Karpas-422 (cell line): ENCODE measurements at places on chromosomes 7 and 10. TPM values are rescaled to one million over a fixed set of nuclear protein-coding genes. Genes with fewer than 3 reads are reported as not detected.
A peak's percentile ranks its signal among the peaks of the same experiment; 100 is the strongest.

- DNase-seq, result no peak
Measured at GRCh38 chr10:8618834-8619233, 564.3 kb downstream of the GATA3 start.

DNA sequence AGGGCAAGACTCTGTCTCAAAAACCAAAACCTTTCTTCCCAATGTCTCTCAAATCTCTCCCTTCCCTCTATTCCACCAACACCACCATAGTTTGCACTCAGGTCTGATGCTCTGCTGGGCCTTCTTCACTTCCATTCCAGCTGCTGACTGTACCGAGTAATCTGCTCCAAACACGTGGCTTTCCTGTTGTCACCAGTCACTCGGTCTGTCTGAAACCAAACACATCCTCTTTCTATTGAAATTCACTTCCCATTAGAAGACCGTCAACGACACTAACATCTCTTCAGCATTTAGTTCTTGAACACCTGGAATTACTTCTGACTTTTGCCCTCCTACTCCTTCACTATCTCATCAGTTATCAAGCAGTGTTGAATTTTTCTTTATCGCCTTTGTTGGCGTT, 4.7 kb upstream of the NRF1 start:
- DNase-seq, result no peak

DNA sequence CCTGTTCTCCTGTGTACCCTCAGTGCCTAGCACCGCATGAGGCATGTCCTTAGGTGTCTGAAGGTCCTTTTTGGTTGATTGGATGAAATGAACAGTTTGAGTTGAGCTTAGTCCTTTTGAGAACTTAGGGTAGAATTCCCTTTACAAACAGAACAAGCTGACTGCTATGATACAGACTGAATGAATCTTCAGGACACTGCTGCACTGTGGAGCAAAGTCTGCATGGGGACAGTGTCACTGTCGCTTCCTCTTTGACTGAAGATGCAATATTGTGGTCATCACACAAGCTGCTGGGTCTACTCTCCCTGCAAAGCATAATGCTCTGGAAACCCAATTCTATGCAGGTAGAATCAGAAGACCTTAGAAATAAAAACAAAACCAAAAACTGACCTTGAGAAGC, 8.6 kb upstream of the PLAU start:
- DNase-seq, result no peak

- no peak for DNase-seq
Measured at GRCh38 chr10:50605269-50605950, 18.3 kb downstream of the SGMS1 start.

The ANKRD16 gene
- 12.8 and 29.5 TPM in 2 replicates for total RNA-seq

DNA sequence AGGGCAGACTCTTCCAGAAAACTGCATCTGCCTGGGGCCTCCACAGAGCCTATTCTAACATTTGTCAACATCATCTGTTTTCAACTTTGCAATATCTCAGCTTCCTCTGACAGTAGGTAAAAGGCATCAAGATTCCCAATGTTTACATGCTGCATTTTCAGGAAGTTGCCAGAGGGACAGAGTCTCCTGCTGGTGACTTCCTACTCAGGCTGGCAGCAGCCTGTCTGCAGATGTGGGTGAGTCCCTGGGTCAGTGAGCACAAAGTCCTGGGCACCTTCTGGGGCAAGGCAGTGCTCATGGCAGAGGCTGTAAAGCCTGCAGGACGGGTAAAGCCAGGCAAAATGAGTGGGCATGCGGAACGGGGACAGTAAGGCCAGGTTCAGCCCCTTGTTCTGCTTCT, 69.4 kb downstream of the EBF3 start:
- DNase-seq, result no peak

The AKR1C8 gene
- not detected in 2 replicates for total RNA-seq

DNA sequence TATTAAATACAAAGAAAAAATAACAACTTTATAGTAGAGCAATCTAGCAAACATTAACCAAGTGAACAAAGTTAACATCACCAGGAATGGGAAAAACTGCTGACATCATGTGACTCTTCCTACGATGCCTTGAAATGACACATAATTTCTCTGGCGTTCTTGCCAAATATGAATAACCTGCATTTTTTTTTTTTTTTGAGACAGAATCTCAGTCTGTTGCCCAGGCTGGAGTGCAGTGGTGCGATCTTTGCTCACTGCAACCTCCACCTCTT, 126.5 kb upstream of the VKORC1L1 start:
- DNase-seq, result no peak

- DNase-seq, result peak; percentile 59
Measured at GRCh38 chr7:99379043-99379577, 4.6 kb downstream of the ARPC1B start.

GRCh38 chr10:69644658-69645295, 14.7 kb downstream of the FAM241B start:
- peak; percentile 81 for DNase-seq

The TRIP6 gene
- 19.5 and 30.5 TPM in 2 replicates for total RNA-seq

The FAM241B gene
- total RNA-seq, result not detected in 2 replicates

GRCh38 chr7:150514748-150515222, at the start of gene GIMAP7:
Gene GIMAP7 (plus strand): TSS chr7:150514872. CDS start chr7:150519975, 5,103 bp downstream.
- DNase-seq, result no peak

GRCh38 chr10:112847778-112848177, 102.3 kb upstream of the TCF7L2 start:
- no peak for DNase-seq

DNA sequence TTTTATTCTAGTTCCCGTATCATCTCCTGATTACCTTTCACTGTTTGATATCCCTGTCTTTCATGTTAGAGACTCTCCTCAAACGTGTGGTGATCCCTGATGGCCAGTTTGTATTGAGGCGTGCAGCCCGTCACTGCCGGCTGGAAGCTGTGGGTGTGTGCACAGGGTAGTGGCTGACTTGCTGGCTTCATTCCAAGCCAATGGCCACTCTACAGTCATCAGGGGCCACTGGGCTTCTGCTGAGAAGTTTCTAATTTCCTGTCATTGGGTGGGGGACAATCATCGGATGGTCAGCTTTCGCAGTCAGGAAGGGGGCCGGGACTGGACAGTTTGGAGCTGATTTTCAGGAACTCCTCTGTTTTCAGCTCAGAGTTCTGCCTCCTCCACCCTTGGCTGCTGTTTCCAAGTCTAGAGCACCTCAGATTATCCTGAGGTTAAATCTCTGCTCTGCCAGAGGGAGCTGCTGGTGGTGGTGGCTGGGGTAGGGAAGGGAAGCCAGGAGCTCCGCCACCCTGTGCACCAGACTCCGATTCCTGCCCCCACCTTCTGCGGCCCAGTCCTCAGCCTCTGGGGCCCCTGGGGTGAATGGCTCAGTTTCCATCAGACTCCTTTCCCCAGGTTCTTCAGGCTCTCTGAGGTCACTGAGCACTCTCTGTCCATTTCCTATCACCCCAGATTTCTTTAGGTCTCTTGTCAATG, 34.9 kb downstream of the BAIAP2L1 start:
- DNase-seq, result no peak

- peak; percentile 98 for DNase-seq
Measured at GRCh38 chr10:43965033-43965917, 316.6 kb upstream of the ZNF32 start.

DNA sequence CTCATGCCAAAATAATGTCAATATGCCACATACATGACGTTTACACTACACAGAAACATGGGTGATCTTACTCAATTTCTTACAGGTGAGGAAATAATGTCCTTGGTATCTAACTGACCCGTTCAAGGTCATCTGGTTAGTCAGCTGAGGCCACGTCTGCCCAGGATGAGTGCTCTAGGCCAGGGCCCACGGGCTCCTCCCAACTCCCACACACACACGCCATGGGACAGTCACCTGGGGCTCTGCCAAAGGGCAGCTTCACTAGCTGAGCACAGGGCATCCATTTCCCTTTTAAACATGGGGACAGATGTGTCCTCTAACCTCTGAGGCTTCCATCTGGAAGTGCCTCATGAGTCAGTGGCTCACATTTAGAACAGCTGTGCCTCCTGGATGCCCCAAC, 123.9 kb downstream of the TNS3 start:
- no peak for DNase-seq

The GIMAP1 gene
- 0.07 TPM in 1 of 2 replicates, not detected in the other for total RNA-seq

DNA sequence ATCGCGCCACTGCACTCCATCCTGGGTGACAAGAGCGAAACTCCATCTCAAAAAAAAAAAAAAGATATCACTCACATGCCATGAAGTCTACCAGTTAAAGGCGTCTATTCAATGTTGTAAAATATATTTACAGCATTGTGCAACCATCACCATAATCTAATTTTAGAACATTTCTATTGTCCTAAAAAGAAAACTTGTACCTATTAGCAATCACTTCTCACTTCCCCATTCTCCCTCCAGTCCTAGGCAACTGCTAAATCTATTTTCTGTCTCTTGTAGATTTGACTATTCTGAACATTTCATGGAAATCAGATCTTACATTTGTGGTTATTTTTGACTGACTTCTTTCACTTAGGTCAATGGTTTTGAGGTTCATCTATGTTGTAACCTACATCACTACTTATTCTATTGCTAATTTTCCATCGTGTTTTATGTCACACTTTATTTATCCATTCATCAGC, 25.2 kb upstream of the OTUD1 start:
- peak; percentile 51 for DNase-seq

The RSPH10B gene
- 3.4 TPM in 1 of 2 replicates, not detected in the other for total RNA-seq

- DNase-seq, result no peak
Measured at GRCh38 chr7:94045581-94045980, 41.4 kb upstream of the BET1 start.

DNA sequence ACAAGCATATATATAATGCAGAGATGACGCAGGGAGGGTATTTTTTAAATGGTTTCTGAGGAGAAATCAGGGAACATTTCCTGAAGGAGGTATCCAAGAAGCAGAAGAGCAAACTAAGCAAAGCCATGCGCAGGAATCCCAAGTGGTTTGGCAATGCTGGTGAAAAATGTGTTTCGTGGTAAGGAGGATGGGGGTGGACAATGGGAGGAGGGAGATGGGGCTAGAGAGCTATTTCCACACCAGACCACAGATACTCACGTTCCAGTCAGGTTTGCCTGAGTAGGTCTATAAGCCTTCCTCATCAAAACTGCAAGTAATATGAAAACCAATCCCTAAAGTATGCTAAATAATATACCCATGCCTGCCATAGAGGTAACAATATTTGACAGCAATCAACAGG, 223.7 kb upstream of the MKLN1 start:
- no peak for DNase-seq

The PTPN20 gene
- not detected in 2 replicates for total RNA-seq

GRCh38 chr7:17485904-17486303, 187.5 kb downstream of the AHR start:
- DNase-seq, result no peak

The ZNF736 gene
- total RNA-seq, result 42.9 and 82.3 TPM in 2 replicates

GRCh38 chr10:102931643-102932042, 13.5 kb downstream of the CNNM2 start:
- DNase-seq, result no peak

DNA sequence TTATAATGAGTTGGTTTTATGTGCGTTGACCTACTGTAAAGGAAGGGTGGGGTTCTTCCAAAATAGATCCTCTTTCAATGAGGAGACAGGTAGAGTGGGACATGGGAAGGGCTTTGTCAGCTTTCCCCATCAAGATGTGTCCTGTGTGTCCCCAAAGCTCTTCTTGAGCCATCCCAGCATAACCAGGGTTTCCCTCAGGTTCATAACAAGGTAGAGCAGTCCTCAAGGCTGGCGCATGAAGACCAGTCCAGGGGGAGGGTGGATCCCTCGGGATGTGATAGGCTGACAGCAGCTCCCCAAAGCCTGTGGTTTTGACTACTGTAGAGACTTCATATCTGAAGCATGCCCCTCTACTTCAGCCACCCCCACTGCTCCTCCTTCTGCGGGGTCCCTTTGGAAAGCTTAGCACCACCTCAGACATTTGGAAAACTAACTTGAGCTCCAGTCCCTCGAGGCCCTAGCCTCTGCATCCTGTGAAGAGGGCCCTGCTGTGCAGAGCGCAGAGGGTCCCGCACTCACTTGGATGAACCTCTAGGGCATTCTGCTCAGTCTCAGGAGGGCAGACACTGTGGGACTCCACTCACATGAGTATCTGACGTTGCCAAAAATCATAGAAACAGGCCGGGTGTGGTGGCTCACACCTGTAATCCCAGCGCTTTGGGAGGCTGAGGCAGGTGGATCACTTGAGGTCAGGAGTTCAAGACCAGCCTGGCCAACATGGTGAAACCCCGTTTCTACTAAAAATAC, 1.1 kb upstream of the GIMAP8 start:
- no peak for DNase-seq

DNA sequence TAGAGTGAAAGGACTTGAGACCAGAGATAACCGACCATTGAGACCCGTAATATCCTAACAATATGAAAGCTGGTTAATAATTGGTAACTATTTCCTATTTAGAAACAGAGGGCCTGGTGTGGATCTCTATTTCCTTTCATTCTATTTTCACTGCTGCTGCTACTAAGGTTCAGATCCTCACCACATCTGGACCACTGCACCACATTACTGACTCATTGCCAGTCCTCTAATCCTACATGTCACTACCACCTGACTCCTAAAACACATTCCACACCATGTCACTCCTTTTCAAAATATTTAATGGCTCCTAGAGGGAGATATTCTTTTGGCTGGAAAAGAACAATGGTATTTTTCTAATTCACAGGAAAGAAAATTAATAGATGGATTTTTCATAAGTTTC, 6.4 kb downstream of the USP54 start:
- no peak for DNase-seq

The BAMBI gene
- total RNA-seq, result not detected in 2 replicates

GRCh38 chr10:13815756-13816155, 229.0 kb downstream of the PRPF18 start:
- DNase-seq, result no peak

DNA sequence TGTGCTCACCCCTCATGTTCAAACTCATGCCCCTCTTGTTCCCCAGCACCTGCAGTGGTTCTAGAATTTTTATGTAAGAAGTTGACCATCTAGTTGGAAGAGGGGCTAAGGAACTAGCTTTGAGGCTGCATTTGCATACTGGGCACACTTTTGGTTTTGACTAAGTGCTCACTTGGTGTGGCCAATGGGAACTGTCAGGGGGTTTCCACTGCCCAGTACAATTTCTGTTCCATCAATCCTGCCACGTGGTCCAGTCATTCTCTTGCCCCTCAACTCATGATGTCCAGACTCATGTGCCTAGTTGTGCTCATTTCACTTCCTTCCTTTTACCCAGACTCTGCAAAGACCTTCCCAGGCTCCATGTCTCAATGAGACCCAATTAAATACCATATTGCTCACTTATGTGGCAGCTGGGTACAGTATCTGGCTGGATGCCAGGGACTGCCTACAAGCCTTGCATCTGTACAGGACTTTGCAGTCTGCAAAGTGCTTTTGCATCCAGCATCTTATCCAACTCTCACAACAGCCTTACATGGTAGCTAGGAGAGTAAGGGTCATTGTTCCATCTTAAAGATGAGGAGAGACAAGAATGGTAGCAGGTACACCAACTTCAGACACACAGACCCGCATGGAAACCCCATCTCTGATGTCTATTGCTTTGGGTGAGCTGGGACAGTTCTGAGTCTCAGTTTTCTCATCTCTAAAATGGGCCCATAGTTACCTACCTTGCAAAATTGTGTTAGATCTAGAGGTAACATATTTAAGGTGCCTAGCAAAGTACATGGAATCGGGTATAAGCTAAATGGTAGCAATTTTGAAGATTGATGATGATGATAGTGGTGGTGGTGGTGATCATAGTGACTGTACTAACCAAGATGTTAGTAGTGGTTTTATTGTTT, 30.1 kb upstream of the KCNMA1 start:
- peak; percentile 63 for DNase-seq
